ENCODE measurements at places on chromosomes 13 and 19.
A peak's percentile ranks its signal among the peaks of the same experiment; 100 is the strongest.

DNA sequence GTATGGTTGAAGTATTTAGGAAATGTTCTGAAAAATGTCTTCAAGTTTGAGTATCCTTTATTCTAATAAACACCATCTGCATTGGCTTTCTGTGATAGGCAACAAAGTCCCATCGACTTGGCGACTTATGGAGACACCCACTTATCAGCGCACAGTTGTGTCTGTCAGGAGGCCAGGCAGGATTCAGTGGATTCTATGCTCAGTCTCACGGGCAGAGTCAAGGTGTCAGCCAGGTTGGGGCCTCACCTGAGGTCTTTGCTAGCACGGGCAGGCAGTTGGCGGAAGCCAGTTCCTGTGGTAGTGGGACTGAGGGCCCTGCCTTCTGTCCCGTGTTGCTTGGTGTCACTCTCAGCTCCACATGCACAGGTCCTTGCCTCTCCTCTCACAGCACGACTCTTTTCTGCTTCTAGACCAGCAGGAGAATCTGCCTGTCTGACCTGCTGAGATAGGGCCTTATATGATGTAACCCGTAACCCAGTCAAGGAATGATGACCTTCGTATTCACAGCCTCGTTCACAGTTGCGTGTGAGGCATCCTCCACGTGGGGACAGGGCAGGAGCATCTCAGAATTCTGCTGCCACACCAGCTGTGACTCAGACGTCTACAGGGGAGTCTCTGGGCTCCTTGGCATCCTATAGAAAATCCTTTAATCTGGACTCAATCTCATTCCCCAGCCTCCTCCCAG lies 10.0 kb downstream of the CUL4A start:
- DNase-seq, result no peak

DNA sequence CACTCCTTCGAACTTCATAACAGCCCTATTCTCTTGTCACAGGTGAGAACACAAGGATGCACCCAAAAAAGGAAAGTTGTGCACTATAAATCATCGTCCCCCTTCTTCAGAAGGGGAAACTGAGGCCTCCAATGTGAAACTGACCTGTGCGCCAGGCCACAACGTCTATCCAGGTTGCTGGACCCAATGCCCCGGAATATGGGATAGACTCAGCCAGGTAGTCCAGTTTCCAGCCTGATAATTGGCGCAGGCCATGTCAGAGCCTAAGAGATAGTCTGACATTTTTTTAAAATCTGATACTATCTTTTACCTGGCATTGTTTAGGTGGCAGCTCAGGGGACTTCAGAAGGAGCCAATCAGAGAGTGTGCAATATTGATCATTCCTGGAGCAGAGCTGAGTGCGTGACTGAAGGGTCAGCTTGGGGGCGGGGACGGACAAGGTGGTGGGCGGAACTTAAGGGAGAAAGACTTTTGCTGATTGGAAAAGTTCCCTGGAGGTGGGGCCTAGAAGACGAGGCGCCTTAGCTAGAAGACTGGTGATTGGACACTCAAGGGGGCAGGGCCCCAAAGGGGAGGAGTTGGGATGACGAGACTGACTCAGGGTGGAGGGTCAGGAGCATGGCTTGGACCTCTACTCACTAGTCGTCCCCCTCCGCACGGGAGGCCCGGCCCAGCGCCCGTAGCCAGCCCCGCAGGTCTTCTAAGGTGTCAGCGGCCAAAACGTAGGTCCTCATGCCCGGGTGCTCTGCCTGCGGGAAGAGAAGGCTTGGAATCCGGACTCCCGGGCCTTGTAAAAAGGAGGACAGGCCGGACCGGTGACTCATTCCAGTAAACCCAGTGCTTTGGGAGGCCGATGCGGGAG lies 8.5 kb downstream of the PLEKHA4 start:
- DNase-seq, result no peak

- DNase-seq, result no peak
Measured at GRCh38 chr13:44174769-44175425, 198.7 kb upstream of the SERP2 start.

GRCh38 chr19:55640043-55640576 lies 692 bp upstream of the ZNF580 start:
- peak; percentile 33 for DNase-seq

DNA sequence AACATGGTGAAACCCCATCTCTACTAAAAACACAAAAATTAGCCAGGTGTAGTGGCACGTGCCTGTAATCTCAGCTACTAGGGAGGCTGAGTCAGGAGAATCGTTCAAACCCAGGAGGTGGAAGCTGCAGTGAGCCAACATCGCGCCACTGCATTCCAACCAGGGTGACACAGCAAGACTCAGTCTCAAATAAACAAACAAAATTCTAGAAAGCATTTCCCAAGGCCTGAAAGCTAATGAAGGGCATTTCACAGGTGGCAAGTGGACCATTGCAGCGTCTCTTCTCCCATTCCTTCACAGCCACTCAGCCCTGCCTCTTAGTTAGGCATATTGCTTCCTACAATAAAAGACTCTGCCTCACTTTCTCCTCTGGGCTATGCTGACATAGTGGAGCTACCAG lies 13.5 kb upstream of the RXFP2 start:
- no peak for DNase-seq

DNA sequence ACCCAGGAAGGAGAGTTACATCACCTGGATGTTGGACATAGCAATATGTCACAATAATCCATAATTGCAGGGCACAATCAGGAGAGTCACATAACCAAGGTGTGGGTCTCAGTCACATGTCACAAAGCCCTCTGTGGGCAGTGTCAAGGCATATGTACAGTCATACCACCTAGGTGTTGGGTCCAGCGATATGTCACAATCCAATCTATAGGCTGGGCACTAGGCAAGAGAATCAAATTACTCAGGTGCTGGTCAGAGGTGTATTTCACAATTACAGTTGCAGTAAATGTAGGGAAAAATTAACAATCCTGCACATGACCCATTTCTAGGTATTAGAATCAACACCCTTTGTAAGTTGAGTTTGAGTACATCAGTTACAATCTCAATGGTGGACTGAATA lies 126.2 kb upstream of the ZNF91 start:
- no peak for DNase-seq

GRCh38 chr13:45196622-45197021 lies 4.2 kb downstream of the KCTD4 start:
- DNase-seq, result no peak

DNA sequence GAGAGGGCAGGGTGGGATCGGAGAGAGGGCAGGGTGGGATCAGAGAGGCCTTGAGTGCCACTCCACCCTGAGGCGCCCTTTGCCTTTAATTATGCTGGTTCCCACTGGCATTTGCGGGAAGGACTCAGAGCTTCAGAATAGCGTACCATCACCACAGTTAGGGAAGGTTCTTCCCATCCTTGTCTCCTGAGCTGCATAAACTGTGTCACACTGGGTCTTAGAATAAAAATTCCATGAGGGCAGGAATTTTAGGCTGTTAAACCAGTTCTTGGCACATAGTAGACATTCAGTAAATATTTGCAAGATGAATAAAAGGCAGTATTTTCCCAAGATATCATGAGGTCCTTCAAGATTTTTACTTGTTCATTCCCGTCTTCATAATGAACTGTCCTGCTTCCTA lies 24.4 kb downstream of the PPP2R1A start:
- no peak for DNase-seq

DNA sequence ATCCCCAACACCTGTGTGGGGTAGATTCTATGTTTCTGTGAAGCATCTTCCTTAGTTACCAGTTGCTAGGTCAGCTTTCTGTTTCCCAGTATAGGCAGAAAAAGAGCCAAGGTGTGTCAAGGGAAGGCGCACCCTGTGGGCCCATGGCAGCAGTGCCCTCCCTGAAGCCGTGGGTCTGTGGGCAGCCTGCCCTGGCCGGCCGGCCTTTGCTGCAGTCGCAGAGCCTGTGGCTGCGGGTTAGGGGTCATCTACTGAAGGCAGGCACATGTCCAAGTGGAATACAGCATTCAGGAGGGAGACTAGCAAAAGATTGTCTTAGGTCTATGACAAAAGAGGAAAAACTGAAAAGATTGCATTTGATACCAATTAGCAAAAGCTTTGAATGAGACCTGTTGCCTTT lies 214.0 kb downstream of the IRS2 start:
- no peak for DNase-seq

DNA sequence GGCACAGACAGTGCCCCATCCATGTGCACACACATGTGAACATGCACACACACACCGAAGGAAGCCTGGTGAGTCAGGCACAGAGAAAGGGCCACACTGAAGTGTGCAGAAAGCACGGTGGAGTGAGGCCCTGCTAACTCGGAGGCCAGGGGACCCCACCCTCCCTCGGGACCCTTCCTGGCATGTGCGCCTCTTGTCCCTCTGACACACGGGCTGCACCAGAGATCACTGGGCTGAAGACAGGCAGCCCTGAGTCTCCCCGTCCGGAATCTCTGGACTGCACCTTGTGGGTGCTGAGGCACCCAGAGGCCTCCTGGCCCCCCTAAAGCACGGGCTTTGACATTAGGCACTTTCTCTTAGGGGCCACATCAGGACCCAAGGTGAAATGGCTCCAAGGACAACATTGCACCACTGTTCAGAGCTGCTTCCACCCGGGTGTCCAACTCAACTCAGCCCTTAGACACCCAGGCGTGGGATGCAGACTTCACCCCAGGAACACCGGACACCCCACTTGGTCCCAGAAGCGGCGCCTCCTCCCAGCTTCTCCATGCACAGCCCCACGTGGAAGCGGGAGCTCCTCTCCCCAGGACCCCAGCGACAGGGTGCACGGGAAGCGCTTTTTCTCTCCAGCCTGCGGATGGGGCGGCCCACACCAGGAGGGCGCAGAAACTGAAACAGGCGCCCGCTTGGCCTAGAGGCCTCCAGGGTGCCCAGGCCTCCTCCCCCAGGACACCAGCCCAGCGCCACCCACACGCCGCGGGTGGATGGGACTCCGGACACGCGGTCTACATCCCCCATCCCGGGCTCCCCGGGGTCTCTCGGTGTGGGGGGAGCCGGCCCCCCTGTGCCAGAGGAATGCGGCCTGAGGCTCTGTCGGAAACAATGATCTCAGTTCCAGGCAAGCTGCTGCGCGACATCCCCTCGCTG lies 90.2 kb downstream of the SPACA7 start:
- DNase-seq, result no peak
